HTR-8/SVneo (cell line): ENCODE measurements at places on chromosomes 4 and X.

GRCh38 chrX:121455890-121456289, 408.5 kb downstream of the GLUD2 start:
- DNase-seq: no peak

GRCh38 chrX:144334577-144334976, 450.7 kb downstream of the UBE2NL start:
- DNase-seq: no peak

GRCh38 chrX:10064736-10065135, 92.0 kb upstream of the CLCN4 start:
- DNase-seq: no peak

GRCh38 chr4:149910604-149911350, 95.1 kb upstream of the IQCM start:
- DNase-seq: no peak

DNA sequence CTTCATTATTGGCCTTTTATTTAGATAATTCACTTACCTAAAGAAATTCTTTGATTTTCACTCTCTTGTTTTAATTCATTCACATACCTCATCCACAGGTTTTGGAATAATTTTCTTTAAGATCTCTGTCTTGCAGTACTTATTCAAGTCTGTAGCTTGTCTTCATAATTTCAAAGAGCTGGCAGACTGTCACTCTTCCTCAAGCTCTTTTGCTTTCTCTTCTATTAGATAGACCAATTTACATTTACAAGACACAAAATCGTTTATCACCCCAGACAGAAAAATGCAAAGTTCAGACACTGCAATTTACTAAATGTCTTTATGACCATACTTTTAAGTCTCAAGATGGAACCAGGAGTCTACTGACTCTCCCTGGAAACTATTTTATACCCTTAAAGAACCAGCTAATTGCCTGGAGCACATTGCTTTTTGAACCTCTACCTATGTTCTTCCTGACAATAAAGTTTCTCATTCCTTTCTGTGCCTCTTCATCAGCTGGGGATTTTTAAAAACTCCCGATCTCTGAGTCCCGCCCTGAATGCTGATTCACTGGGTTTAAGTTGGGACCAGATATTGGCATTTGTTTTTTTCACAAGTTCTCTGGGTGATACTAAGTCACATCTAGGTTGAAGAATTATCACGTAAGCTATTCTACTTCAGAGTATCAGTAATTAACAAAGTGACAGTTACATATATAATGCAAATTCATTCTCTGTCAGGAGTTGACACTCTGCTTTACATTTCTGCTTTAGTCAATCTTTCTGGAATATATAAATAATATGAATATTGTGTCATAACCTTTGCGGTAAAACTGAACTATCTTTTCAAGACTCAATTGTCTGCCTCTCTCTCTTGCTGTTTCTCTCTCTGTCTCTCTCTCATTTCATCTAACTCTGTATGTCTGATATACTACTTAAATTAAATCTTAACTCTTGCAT, 196.4 kb downstream of the PCDH7 start:
- no peak for DNase-seq

DNA sequence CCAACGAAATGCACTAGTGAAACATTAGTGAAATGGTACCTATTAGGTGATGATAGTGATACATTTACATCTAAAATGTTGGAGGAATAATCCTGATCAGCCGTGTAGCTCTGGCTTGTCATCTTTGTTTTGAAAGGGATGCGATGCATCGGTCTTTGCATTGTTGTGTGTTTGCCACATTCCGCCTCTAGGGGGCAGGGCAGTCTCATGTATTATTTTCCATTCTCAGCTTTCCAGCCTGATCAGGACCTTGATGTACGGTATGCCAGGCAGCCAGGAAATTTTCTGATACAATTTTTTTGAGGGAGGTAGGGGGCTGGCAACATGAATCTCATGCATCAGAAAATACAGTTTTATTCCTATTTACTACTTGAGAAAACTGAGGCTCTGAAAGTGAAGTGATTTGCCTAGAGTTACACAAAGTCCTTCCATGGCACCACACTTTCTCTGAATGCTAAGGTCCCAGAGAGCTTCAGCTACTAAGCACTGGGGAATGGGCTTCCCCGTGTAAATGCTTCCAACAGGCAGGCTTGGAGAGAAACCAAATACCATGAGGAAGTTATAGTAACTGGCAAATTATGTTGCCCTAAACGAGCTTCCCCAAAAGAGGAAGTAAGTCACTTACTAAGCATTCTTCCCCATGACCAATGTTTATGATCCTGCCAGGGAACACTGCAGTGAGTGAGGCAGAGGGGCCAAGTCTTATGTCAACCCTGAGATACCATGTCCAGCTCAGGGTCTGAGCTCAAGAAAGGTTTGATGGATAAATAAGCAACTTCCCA, 31.8 kb upstream of the IQSEC2 start:
- peak; percentile 43 for DNase-seq

DNA sequence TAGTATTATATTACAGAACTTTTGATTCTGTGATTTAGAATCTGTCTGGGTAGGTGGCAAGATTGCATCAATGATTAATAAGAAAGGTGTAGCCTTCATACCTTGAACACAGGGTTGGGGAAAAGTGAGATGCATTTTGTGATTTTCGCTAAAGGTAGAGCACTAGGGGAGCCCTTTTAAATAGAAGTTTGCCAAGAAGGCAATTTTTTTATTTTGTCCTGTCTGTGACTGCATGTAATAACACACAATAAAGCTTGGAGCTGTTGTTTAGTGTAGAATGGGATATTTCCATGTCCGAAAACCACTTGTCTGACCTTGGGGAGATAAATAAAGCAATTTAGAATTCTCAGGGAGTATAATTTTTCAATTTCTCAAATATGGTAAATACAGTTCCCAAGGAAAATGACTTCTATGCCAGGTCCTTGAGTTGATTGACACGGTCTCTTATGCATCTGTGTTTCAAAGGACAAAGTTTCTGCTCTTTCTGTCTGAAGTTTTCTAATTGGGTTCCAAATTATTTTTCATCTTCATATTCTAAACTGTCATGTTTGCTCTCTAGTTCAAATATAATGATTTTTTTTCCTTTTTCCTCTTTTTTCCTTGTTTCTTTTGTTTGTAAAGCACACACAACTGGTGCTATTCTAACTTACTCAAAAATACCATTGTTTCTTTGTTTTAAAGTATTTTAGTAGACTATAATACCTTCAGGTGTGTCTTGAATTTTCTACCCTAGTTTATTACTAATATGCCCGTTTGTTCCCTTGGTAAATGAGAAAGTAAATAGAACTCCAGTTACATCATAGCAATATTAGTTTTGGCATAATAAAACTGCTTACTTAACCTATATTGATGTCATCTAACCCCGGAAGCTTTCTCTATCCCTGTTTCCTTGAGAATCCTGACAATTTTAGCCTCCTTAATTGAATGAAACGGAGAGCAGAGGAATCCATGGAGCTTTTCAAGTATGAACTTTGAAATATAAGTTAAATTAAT, 87.8 kb upstream of the BMPR1B start:
- DNase-seq: no peak

- no peak for DNase-seq
Measured at GRCh38 chr4:74161666-74162450, 3.9 kb downstream of the MTHFD2L start.

- no peak for DNase-seq
Measured at GRCh38 chr4:111649308-111649707, 495.9 kb upstream of the FAM241A start.

DNA sequence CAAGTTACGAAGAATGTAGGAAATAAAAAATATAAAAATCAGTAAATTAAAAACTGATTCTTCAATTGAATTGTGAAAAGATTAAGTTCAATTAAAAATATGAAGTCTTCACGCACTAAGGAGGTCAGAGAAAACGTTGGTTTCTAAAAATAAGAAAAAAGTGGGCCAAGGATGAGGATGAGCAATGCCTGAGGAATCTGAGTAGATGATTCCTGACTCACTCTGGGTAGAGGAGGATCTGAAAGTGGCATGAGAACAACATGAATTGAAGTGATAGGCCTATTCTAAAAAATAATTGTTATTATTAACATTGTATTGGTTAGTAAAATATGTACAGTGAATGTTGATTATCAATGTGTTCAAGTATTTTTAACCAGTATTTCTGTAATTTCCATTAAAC, 444.2 kb downstream of the GRIA2 start:
- DNase-seq: peak; percentile 5
